ENCODE measurements at places on chromosomes 16 and 17.

DNA sequence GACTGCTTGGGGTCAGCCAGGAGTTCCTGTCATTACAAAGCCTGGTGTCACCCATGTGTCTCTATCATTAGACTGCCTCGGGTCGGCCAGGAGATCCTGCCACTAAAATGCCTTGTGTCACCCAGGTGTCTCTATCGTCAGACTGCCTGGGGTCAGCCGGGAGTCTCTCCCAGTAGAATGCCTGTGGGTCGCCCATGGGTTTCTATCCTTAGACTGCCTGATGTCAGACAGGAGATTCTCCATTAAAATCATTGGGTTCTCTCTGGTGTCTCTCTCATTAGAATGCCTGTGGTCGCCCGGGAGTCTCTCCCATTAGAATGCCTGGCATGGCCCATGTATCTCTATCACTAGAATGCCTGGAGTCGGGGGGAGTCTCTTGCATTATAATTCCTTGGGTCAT, 2231.0 kb downstream of the TP53TG3F start:
- DNase-seq = no peak

- DNase-seq = no peak
Measured at GRCh38 chr17:38550661-38551060, 55.1 kb downstream of the SRCIN1 start.

GRCh38 chr16:60077861-60078260, 1343.7 kb upstream of the GOT2 start:
- no peak for DNase-seq

GRCh38 chr17:48102043-48102750, 919 bp upstream of the CBX1 start:
- no peak for DNase-seq

GRCh38 chr17:77577491-77577890, 381.0 kb upstream of the TNRC6C start:
- DNase-seq = no peak

- no peak for DNase-seq
Measured at GRCh38 chr17:40062329-40063186, at the start of gene THRA. Gene THRA (plus strand): TSS chr17:40062965. CDS start chr17:40074489, 11,524 bp downstream.

DNA sequence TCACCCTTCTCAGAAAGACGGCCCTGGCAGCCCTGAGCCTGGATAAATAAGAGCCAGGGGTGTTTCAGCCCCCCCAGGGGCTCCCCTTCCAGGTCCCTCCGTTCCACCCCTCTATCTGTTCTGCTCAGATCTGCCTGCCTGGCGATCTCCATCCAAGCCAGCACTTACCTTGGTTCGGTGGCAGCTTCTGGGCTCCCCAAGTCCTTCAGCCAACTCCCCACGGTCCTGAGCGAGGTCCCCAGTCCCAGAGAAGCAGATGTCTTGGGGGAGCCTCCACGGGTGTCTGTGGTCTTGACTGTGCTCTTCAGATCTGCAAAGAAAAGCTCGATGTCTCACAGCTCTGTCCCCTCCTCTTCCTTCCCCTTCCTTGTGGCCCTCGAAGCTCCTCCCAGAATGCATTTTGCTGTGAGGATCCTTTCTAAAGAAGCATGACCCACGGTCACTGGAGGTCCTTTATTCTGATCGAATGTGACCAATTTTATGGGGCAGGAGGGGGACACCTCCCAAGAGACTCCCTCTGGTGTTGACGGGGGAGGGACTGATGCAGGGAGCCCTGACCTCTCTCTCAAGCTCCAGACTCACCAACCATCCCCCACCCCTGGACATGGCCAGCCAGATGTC, at the start of gene PIK3R6:
TSS of gene PIK3R6 (minus strand) at position 314 of the 621 bp plus-strand sequence. CDS start 17,880 bp downstream, outside the sequence.
- DNase-seq = no peak

DNA sequence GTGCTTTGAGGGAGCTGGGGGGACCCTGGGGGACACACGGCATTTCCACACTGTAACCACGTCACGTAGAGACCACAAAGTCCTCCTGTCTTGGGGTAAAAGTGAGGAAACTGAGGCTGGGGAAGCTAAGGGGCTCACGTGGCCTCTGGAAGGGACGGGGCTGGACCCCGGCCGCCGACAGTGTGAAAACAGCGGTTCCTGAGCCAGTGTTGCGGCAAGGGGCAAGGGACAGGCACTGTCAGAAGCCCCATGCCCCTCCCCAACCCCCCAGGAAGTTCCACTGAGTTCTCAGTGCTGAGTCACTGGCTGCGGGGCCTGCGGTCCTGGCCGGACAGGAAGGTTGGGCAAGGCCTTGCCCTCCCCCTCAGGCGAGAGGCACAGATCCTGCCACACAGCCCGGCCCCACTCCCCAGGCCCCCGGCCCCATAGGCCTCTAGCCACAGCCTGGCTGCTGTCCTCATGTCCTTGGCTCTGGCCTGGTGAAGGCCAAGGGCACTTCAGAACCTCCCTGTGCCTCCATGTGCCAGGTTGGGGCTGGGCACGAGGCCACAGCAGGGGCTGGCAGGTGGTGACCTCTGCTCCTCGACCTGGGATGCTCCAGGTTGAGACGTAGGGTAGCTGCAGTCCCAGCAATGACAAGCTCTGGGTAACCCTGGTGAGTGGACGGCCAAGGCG, 5.0 kb upstream of the CCDC57 start:
- no peak for DNase-seq

DNA sequence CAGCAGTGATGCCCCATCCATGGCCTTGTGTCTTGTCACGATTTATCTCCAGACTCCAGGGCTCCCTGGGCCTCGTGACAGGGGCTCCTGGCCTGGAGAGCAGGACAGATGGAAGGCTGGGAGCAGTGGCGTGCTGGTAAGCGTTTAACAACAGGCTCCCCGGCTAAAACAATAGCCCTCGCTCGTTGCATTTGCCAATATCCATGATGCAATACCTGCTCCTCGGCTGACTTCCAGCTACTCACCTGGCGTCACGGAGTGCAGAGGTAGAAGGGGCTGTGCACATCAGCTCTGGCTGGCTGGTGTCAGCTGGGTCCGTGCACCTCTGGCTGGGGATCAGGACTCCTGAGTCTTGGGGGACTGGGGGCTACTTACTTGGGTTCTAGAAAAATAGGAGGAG, 1.5 kb upstream of the BICDL2 start:
- no peak for DNase-seq

DNA sequence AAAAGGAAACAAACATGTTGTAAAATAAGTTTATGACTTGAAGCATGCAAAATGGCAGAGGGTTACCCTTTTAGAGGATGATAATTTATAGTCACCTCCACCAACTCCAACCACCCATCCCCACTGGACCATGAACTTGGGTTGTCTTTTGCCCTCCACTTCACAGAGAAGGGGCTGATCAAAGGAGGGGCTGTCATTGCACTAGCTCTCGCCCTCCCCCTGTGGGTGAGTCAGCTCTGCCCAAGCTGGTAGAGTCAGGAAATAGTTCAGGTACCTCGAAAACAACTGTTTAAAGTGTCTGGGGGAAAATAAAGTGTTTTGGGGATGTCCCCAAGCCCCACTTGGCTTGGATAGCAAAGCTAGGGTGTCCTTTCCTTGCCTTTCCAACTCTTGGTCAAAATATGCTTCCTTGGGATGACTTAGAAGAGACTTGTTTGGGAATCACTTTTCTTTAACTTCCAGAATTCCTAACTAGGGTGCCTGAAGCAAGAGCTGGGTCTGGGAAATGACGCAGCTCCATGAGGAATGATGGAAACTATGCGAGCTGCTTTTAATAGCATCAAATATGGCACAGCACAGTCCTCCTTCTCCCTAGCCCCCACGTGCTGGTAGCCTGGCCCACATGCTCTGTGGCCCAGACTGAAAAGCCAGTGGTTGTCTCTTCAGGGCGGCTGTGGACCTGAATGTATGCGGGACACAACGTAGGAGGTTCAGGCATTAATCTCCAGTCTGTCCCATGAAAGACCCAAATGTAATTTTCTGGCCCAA, 40.7 kb downstream of the TBX4 start:
- no peak for DNase-seq

GRCh38 chr17:40068129-40068581, 5.4 kb downstream of the THRA start:
- DNase-seq = no peak

DNA sequence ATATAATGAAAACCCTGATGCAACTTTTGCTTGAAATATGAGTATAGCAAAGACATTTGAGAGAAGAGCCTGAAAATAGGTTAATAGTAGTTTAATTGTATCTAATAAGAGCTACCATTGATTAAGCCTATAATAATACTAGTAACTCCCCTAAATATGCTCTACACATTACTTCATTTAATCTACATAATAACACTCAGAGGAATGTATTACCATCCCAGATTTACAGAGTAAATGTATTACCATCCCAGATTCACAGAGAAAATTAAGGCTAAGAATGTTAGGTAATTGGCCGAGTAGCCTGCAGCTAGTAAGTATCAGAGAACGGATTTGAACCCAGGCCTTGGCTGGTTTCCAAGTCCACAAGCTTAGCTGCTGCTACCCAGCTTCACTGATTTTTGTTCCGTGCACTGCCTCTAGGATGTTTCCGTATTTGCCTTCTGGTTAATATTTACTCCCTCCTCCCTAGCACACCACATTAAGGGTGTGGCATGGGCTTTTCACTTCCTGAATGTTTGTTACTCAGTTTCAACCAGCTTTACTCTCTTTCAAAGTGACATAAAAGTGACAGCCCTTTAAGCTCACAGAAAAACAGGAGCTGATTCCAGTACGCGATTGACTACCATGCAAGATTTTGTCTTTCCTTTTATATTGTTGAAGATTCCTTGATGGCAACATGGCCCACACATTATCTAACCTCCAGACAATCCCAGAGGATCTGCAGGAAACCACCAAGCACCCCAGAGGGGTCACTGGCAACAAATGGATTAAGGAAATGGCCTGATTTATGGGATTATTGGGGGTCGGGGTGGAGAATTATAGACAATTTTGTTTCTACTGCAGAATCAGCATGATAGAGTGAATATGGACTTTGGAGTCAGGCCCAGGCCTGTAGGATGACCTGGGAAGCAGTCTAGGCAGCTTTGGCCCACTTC, 26.7 kb upstream of the TOX3 start:
- DNase-seq = no peak

GRCh38 chr17:42277342-42277712, 1.1 kb upstream of the STAT5B start:
- DNase-seq = no peak

- no peak for DNase-seq
Measured at GRCh38 chr16:72371307-72372086, 199.5 kb upstream of the PMFBP1 start.

GRCh38 chr17:79738643-79739042, 7.9 kb downstream of the ENPP7 start:
- no peak for DNase-seq

DNA sequence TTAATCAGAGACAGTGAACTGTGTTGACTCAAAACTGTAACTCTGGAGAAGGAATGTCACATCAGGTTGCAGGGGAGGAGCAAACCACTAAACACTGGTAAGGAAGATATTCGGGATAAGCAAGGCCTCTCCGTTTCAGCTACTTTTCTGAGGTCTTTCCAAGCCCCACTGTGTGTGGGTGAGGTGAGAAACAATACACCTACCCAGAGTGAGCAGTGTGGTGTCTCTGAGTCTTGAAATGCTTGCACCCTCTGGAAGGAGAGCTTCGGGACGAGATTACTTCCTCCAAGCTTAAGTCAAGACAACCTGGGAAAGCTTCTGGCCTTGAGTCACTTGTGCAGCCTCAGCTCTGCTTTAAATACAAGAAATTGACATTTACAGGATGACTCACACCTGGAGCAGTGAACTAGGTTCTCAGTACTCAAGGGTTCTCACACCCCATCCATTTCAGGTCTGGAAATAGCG, 2.5 kb upstream of the MAP3K14 start:
- no peak for DNase-seq

DNA sequence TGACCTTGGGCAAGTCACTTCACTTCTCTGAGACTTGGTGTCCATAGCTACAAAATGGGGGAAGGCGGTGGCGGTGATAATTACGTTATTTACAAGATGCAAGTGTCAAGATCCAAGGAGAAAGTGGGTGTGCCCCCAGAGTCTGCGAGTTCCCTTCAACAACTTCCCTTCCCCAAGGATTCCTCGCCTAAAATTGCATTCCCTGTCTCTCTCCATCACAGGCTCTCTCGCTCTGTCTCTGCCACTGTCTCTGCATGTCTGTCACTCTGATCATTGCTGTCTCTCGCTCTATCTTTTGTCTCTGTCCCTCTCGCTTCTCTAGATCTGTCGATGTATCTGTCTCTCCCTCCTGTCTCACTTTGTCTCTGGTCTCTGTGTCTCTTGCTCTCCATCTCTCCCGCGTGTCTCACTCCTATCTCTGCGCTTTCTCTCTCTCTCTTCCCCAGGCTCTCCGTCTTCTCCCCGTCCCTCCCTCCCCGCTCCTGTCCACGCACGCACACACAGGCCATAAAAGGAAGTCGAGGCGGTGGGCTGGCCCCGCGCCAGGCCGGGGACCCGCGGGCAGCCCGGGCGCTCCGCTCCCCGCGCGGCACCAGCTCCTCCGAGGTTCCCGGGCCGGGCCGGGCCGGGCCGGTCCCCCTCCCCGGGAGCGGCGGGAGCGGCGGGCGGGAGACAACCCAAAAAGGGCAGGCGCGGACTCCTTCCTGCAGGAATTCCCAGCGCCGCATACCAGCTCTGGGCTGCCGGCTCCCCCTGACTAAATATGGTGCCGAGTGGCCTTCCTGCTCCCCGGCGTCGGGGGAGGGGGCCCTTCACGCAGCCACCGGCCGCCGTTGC, 1.1 kb upstream of the MYH11 start:
- DNase-seq = no peak

DNA sequence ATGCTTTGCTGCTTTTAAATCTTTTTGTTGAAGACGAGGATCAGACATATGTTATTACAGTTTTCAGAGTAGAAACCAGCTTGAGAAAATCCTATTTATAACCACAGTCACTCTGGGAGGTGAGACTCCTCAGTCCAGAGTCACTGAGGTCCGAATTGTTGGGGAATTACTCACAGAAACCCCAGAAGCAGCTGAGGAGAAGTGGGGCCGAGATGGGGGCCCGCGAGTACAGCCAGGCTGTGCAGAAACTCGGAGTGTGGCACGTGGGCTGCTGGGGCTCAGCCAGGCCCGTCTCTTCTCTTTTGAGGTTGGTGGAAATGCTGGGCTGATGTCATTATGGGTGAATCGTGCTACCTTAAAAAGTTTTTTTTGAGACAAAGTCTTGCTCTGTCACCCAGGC, 14.4 kb upstream of the GNG13 start:
- DNase-seq = no peak

DNA sequence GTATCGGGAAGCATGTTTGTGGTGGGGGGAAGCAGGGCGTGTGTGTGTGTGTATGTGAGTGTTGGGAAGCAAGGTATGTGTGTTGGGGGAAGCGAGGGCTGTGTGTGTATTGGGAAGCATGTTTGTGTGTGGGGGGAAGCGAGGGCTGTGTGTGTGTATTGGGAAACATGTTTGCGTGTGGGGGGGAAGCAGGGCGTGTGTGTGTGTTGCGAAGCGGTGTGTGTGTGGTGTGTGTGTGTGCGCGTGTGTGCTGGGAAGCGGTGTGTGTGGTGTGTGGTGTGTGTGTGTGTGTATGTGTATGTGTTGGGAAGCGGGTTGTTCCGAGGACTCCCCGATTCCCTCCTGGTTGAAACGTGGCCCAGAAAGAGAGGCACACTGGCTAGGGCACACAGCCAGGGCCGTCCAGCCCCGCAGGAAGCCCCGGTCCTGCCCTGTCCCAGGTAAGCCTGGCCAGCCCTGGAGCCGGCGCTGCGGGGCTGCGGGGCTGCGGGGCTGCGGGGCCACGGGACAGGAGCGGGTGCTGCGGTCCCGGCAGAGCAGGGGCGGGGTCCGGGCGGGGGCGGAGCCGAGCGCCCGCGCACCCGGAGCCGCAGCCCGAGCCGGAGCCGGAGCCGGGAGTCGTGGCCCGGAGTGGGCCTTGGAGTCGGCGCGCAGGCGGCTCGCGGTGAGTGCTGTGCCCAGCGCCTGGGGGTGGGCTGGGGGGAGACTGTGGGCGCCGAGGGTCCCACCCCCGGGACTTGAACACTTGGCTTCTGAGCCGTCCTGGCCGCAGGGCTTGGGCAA, at the start of gene NOD2:
TSS of gene NOD2 (plus strand) at position 608 of the 783 bp plus-strand sequence. CDS start 5,890 bp downstream, outside the sequence.
- DNase-seq = no peak

GRCh38 chr16:54506741-54507500, 220.3 kb upstream of the IRX3 start:
- DNase-seq = no peak
